Jurkat, Clone E6-1 (cell line): ENCODE measurements at places on chromosomes 1 and 21.

DNA sequence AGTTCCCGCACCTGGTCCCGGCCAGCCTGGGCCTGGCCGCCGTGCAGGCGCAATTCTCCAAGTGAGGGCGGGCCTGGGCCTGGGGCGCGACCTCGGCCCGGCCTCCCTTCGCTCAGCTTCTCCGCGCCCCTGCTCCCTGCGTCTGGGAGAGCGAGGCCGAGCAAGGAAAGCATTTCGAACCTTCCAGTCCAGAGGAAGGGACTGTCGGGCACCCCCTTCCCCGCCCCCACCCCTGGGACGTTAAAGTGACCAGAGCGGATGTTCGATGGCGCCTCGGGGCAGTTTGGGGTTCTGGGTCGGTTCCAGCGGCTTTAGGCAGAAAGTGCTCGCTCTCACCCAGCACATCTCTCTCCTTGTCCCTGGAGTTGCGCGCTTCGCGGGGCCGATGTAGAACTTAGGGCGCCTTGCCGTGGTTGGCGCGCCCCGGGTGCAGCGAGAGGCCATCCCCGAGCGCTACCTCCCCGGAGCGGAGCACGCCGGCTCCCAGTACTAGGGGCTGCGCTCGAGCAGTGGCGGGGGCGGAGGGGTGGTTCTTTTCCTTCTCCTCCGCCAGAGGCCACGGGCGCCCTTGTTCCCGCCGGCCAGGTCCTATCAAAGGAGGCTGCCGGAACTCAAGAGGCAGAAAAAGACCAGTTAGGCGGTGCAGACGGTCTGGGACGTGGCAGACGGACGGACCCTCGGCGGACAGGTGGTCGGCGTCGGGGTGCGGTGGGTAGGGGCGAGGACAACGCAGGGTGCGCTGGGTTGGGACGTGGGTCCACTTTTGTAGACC, 1.2 kb downstream of the OLIG1 start:
- no peak for DNase-seq

DNA sequence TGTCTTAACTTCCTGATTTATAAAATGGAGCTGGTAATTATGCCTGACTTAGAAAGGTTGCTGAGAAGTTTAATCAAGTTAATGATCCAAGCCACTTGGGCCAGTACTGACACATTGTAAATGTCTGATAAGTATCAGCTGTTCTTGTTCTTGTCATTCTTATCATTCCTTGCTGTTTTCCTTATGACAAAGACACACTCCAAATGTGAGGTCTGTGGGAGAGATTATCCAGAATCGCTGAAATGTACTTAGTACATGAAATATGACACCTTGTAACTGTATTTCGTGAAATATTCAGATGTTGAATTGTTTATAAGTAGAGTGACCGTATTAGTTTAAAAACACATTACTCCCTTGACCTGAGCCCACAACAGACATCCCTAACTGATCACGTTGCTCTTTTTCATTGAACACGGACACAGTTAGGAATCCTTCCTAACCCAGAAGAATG, 6.1 kb downstream of the AADACL4 start:
- DNase-seq = no peak

GRCh38 chr1:183970516-183971300, 66.8 kb downstream of the COLGALT2 start:
- DNase-seq = no peak

GRCh38 chr1:156706657-156707416, 1.5 kb upstream of the CRABP2 start:
- DNase-seq = no peak

DNA sequence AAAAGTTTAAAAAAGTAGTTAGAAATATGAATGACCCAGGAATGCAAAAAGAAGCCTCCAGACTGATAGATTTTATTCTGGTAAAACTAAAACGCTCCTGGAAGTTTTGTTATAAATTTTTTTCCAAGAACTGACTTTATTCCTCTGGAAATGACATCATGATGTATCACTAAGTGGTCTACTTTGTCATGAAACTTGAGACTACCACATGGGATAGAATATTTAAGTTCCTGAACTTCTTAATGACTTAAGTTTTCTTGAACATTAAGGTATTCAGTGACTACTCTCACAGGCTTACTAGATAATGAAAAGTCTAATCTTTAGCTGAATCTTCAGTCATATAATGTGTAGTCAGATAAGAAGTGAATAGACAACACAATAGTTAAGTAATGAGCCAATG, 842.2 kb downstream of the USP25 start:
- DNase-seq = no peak

DNA sequence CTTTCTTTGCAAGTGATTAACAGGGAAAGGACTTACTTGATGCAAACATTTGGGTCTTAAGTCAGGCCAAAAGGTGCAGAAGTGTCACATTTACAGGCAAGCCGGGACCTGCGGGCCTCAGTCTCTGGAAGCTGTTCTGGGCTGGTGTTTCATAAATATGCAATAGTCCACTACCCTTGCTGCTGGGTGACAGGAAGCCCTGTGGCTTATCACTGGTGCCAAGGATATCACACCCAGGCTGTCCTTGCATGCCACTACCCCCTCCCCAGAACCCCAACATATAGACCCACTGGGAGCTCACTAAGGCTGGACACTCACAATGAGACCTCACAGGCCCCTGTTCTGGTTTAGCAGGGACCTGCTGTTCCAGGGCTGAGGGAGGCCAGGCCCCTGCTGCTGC, 3.4 kb upstream of the LEFTY2 start:
- no peak for DNase-seq

DNA sequence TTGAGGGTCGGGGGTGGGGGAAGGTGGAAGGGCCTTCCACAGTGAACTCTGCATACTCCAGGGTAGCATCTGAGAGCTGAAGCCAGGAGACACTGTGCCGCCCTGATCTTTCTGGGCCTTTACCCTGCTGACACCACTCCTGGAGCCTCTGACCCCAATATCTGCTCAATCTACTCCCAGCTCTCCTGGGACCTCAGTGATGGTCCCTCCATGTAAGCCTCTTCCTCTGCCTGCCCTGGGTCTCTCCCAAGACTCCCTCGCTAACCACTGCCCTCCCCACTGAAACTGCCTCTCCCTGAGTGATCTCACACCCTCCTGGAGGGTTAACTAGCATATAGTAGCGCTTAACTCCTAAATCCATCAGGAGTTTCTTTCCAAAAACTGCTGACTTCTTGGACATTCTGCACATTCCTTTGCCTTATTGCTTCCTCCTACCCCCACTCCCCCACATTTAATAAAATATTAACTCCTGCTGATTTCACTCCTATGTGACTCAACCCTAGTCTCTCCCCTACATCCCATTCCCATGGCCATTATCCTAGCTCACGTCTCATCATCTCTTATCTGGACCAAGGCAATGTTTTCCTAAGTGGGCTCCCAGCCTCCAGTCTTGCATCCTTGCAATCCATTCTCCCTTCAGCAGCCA, 145.6 kb downstream of the HMGB4 start:
- DNase-seq = no peak

- no peak for DNase-seq
Observed at GRCh38 chr1:246104927-246105326, 402.2 kb downstream of the SMYD3 start.

GRCh38 chr1:175133673-175134435, 58.7 kb downstream of the KIAA0040 start:
- no peak for DNase-seq

DNA sequence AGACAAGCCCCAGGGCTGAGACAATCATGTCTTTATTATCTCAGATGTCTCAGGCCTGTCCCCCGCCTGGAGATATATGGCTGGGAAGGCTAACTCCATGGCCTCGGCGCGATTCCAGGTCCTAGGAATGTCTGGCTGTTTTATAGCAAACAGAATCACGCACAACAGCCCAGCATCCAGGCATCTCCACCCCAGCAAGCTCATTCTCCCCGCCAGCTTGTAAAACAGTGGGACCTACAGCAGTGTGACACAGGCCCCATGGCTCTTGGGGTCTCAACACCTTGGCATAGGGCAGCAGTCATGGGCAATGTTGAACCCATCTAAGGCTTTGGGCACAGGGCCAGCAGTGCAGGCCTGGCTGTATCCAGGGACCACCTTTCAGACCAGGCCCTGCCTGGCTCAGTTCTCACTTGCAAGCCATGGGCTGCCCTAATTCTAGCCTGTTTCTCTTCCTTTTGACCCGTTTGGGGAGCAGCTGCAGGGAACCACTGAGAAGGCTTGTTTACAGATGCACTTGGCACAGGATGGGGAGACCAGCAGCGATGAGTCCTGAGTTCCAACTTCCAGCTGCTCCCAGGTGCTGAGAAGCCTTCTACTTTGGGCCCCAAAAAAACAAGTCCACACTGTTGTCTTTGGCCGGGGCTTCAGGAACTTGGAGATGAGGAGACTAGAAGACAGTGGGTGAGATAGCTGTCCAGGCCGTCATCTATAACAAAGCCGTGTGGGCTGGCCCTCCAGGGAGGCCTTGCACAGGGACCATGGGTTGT, 34.4 kb downstream of the WNT4 start:
- no peak for DNase-seq

GRCh38 chr1:35882586-35882944, 444 bp upstream of the AGO1 start:
- DNase-seq = no peak

DNA sequence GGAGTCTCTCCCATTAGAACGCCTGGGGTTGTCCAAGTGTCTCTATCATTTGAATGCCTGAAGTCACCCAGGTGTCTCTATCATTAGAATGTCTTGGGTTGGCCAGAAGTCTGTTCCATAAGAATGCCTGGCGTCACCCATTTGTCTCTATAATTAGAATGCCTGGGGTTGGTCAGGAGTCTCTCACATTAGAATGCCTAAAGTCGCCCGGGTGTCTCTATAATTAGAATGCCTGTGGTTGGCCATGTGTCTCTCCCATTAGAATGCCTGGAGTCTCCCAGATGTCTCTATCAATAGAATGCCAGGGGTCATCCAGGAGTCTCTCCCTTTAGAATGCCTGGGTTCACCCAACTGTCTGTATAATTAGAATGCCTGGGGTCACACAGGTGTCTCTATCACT, 54.5 kb downstream of the RNF187 start:
- no peak for DNase-seq

- no peak for DNase-seq
Observed at GRCh38 chr1:183773482-183774274, 31.2 kb upstream of the RGL1 start.

DNA sequence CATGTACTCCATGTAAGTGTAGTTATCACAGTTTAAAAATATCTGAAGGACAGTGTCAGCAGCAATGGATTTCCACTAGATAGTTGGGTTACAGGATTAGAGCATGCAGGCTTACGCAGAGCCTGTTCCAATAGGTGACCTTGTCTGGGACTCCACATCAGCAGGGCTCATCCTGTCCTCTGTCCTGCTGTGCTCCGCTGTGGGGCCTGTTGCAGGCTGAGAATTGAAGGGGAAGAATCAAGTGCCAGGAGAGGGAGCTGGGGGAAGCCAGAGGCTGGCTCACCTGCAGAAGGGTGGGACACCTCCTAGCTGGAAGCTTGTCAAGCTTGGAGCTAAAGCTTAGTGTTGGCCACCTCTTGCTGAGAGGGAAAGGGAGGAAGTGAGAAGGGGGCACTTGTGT, 62.8 kb downstream of the XCL2 start:
- DNase-seq = no peak

DNA sequence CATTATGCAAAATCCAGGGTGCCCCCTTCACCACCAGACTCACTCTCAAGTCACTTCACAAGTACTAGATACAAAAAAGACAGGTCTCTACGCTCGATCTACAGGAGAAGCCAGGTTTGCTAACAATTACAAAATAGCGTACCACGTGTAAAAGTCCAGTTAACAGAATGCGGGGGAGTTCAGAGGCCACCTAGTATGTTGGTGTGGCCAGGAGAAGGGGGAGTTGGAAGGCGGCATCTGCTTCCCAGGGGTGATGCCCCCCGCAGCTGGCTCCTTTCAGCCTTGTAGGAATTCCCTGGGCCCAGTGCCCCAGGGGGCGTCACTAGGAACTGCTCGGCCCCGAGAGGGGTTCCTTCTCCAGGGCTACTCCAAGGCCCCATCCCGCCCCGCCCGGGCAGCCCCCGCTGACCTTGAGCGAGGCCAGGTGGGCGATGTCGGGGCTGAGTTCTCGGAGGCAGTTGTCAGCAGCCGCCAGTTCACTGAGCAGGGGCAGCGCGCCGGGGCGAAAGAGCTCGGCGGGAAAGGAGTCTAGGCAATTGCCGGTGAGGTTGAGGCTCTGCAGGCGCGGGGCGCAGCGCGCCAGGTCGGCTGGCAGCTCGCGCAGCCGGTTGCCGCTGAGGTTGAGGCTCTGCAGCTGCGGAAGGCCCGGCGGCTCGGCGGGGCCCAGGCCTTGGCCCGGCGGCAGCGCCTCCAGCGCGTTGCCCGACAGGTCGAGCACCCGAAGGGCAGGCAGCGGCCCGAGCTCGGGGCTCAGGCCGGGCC, 664 bp downstream of the LRRC47 start:
- no peak for DNase-seq

DNA sequence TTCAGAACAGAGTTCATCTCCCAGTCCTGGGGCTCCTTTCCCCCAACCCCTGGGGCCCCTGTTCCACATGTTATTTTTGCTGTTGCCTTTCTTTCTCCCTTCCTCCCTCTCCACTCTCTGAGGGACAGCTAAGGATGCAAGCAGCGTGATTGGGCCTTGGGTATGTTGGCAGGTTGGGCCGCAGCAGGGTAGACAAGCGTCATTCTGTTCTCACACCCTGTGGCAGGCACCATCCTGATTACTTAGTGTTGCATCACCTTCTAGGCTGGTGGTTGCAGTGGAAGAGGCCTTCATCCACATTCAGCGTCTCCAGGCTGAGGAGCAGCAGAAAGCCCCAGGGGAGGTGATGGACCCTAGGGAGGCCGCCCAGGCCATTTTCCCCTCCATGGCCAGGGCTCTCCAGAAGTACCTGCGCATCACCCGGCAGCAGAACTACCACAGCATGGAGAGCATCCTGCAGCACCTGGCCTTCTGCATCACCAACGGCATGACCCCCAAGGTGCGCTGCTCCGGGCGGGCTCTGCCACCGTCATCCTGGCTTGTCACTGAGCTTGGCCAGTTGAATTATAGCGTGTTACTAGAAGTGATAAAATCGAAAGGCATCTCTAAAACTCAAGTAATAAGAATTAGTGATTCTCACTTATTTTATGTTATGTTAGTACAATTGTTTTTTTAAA, 43.4 kb downstream of the VANGL1 start:
- DNase-seq = no peak

GRCh38 chr1:180217006-180217405, 13.1 kb upstream of the LHX4 start:
- no peak for DNase-seq

GRCh38 chr1:27821761-27822315, 8.7 kb upstream of the PPP1R8 start:
- DNase-seq = no peak

GRCh38 chr21:32216293-32216692, 62.6 kb downstream of the MIS18A start:
- DNase-seq = no peak

- DNase-seq = no peak
Observed at GRCh38 chr21:36512971-36513370, 33.0 kb upstream of the CLDN14 start.

- DNase-seq = no peak
Observed at GRCh38 chr1:22250724-22251123, 107.8 kb upstream of the WNT4 start.
